Karpas-422 (cell line): ENCODE measurements at places on chromosomes 7 and 10. TPM values are rescaled to one million over a fixed set of nuclear protein-coding genes. Genes with fewer than 3 reads are reported as not detected.
A peak's percentile ranks its signal among the peaks of the same experiment; 100 is the strongest.

Gene AVPI1
- total RNA-seq: not detected in 2 replicates

Gene FGL2
- total RNA-seq: 22.6 and 28.1 TPM in 2 replicates

DNA sequence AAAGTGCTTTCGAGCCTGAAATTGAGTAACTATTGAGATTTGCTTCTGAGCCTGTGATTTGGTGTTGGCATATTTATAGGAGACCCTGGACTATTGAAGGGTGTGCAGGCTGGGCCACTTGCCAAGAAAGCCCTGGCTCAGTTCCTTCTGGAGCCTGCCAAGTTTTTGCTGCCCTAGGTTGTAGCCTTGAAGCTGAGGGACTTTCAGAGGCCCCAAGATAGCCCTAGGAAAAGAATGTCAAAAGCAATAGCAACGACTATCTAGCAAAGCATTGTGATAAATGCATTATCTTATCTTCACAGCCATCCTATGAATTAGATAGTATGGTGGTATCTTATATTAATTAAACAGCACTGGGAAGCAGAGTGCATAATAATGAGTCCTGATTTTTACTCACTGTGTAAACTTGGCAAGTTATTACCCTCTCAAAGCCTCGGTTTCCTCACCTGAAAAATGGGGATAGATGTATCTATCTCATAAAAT is 473.7 kb upstream of the PODXL start:
- no peak for DNase-seq
- H3K27ac ChIP-seq: no peak overlapping the region
- no peak overlapping the region for H3K4me3 ChIP-seq
- no peaks in the 10 kb centered on the region for H3K4me1 ChIP-seq
- no peaks in the 10 kb centered on the region for H3K36me3 ChIP-seq
- H3K27me3 ChIP-seq: no peaks in the 10 kb centered on the region

DNA sequence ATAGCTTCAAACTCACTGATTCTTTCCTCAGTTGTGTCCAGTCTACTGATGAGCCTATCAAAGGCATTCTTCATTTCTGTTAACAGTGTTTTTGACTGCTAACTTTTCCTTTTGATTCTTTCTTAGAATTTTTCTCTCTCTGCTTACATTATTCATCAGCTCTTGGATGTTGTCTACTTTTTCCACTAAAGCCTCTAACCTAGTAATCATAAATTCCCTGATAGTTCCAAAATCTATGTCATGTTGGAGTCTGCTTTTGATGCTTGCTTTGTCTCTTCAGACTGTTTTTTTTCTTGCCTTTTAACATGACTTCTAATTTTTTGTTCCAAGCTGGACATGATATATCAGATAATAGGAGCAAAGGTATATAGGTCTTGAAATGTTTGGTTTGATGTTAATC is 78.0 kb downstream of the ADAM22 start:
- H3K27ac ChIP-seq: no peak overlapping the region
- H3K4me3 ChIP-seq: no peak overlapping the region
- no peak for DNase-seq

- peaks cover 73% of the 10 kb centered on the region for H3K4me1 ChIP-seq
- no peak overlapping the region for H3K4me3 ChIP-seq
- no peak for DNase-seq
- H3K27me3 ChIP-seq: no peaks in the 10 kb centered on the region
Measured at GRCh38 chr7:127769696-127770400, 117.9 kb downstream of the SND1 start.

DNA sequence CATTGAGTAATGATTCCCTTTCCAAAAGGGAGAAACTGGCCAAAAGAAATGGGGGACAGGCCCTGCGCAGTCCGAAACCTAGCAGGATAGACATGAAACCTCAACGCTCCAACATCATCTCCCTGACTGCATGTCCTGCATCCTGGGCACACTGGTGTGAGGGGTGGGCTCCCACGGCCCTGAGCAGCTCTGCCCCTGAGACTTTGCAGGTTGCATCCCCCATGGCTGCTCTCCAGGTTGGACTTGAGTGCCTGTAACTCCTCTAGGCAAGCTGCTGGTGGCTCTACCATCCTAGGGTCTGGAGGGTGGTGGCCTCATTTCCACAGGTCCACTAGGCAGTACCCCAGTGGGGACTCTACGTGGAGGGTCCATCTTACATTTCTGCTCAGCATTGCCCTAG is 16.3 kb upstream of the CRYGN start:
- H3K4me1 ChIP-seq: no peaks in the 10 kb centered on the region
- no peak overlapping the region for H3K4me3 ChIP-seq
- H3K36me3 ChIP-seq: no peaks in the 10 kb centered on the region
- H3K27ac ChIP-seq: no peak overlapping the region

- no peaks in the 10 kb centered on the region for H3K27me3 ChIP-seq
- peak overlapping the region; percentile 9; the same call in 1 of the 2 replicates for H3K4me3 ChIP-seq
- H3K27ac ChIP-seq: peak overlapping the region; percentile 55
Measured at GRCh38 chr10:45452743-45453452, 78.9 kb downstream of the ALOX5 start.

GRCh38 chr10:24344279-24344678 is 135.3 kb downstream of the KIAA1217 start:
- H3K36me3 ChIP-seq: no peaks in the 10 kb centered on the region
- no peaks in the 10 kb centered on the region for H3K4me1 ChIP-seq

DNA sequence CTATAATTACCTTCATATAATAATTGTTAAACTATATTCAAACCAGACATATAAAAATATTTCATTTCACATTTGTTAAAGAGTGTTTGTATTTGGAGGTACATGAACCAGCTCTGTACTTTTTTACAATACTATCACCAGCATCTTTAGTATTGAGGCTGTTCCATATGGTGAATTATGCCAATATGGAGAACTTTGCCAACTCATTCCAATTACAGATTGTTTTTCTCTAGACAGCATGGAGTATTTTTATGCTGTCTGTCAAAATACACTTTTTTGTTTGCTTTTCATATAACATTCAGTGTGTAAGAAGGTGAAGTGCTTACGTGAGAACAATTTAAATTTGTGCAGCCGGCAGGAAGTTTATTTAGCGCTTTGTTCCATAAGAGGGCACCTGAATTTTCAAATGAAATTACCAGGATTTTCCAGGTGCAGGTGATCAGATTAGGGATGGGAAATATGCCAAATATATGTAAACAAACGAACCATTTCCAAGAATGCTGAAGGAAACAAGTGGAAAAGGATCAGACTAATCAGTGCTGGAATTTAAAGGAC is 54.9 kb downstream of the SEMA3E start:
- no peak overlapping the region for H3K27ac ChIP-seq
- H3K4me1 ChIP-seq: no peaks in the 10 kb centered on the region
- no peaks in the 10 kb centered on the region for H3K27me3 ChIP-seq
- no peak for DNase-seq

- H3K27me3 ChIP-seq: no peaks in the 10 kb centered on the region
- no peaks in the 10 kb centered on the region for H3K36me3 ChIP-seq
- no peak overlapping the region for H3K27ac ChIP-seq
- DNase-seq: no peak
Measured at GRCh38 chr7:31883761-31884164, 186.4 kb downstream of the PDE1C start.

DNA sequence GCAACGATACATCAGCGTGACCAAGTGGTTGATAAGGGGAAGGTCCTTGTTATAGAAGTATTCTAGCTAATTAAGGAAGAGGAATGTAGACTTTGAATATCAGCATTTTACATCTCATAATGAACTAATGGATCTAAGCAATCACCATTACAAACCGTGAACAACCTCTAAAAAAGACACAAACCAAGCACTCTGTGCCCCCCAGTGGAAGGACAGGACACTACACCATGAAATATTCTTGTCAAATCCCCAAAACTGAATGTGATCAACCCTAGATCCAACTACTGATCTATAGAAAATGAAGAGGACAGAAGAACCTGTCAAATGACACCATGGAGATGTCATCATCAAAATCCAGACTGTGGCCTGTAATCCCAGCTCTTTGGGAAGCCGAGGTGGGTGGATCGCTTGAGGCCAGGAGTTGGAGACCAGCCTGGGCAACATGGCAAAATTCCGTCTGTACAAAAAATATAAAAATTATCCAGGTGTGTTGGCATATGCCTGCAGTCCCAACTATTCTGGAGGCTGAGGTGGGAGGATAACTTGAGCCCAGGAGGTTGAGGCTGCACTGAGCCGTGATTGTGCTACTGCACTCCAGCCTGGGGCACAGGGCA is 111.3 kb upstream of the CARD11 start:
- H3K27me3 ChIP-seq: no peaks in the 10 kb centered on the region
- H3K27ac ChIP-seq: no peak overlapping the region
- no peaks in the 10 kb centered on the region for H3K36me3 ChIP-seq
- DNase-seq: peak; percentile 79
